Stimulated activated CD8-positive, alpha-beta memory T cell treated with anti-CD3 and anti-CD28 coated beads, Interleukin-4, amount 100 ng/mL, for 4 hours (primary cell): ENCODE measurements at places on chromosomes 6 and 20.

DNA sequence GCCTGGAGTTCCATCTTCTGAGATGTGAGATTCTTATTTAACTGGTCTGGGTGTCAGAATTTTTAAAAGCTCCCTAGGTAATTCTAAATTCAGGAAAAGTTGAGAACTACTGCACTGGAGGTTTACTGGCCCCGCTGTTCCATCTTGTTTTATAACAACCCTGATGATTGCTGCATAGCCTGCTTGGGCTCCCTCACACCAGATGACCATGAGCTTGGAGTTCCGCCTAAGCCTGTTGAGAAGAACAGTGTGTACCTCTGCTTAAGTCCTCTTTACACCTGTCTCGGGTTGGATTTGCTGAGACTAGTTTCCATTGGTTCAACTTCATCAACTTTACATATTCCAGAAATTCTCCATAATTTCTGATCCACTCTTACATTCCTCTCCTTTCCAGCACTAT is 77.9 kb downstream of the FKBP5 start:
- DNase-seq = no peak

DNA sequence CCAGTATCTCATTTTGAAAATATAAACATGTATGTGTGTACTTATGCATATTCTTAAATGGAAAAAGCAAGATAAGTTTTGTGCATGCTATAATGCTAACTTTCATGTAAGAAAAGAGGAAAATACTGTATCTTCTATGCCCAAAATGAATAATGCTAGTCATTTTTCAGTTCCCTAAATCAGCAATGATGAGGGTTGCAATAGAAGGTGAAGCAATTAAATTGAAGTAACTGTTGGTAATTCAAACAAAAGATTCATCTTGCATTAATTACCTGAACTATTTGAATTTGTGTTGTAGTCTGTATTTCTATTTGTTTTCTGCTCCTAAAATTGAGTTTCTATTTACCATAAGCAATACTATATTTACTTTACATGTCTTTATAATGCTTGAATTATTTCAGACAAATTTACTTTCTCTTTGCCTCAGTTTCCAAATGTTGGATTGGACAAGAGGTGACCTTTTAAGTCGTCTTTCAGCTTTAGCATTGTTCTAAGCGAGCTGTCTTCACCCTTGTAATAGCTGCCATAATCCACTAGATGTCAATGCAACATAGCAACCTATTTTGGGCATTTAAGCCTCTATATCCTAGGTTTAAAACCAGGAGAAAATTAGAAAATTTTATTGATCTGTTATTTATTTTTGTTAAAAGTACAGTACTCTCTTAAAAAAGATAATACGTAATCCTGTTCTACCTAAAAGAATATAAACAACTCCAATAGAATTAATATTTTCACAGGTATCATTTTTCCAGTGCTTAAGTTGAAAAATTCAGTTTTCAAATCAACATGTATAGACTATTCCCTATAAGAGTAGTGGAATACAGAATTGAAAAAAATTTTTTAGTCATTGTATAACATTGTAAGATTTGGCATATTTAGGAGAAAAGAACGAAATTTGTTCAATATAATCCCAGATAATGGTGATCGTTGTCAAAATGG is 52.3 kb upstream of the IFNGR1 start:
- DNase-seq = no peak

DNA sequence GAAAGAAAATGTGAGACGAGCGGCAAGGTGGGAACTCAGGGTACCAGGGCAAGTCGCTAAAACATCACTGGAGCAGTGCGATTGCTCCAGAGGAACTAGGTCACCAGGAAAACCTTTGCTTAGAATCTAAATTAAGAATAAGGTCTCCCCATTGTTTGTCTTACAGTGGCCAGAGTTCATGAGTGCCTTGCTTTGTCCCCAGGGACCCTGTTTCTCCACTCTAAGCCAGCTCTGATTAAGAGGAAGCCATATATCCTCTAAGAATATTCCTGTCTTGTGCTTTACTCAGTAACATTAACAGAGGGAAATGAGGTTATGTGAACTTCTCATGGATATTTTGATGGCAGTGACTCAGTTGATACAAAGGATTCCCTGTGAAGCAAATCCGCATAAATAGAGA is 305.8 kb downstream of the CD83 start:
- DNase-seq = no peak

DNA sequence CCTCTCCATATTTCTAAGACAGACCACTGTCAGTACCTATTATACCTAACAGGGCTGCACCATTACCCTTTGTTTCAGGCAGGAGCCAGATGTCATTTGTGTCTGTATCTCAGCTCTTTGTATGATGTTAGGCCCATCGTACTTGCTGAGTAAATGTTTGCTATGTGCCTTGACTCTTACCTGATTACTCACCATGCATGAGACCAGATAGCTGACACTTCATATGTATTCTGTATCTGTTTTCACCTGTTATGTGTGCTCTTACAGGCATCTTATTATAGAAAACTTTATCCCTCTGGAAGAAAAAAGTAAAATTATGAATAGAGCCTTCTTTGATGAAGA is 31.7 kb upstream of the ASXL1 start:
- no peak for DNase-seq
